MM.1S (cell line): ENCODE measurements at places on chromosomes 7 and 10.
A peak's percentile ranks its signal among the peaks of the same experiment; 100 is the strongest.

GRCh38 chr7:2796358-2797352, 47.5 kb downstream of the GNA12 start:
- no peak for DNase-seq

DNA sequence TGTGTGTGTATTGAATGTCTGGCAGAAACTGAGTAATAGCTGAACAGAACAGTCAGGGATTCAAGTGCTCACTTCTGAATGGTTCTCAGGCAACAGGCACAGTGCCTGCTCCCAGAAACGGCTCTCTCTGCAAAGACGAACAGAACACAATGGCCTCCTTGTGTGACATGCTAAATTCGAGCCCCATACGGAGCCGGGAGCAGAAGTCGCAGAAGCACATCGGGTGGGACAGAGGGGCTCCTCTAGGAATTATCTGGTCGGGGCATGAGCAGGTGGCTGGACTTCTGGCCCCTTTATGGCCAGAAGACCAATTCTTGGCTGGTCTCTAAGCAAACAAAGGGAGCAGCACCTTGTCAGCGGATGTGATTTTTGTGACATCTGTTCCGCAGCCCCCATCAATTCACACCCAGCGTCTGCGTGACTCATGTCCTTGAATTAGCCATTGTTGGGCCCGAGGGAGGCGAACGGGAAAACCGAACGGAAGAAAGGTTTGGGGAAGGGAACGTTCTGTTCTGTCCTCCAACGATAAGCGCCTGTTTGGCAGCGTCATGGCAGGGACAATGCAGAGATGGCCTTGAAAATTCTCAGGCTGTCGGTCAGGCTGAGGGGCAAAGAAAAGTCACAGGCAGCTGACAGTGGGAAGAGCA, 47.3 kb upstream of the NPTX2 start:
- DNase-seq: no peak

- no peak for DNase-seq
Observed at GRCh38 chr7:143391462-143392404, 10.6 kb downstream of the ZYX start.

- DNase-seq: no peak
Observed at GRCh38 chr10:101446947-101447346, 93.0 kb downstream of the BTRC start.

DNA sequence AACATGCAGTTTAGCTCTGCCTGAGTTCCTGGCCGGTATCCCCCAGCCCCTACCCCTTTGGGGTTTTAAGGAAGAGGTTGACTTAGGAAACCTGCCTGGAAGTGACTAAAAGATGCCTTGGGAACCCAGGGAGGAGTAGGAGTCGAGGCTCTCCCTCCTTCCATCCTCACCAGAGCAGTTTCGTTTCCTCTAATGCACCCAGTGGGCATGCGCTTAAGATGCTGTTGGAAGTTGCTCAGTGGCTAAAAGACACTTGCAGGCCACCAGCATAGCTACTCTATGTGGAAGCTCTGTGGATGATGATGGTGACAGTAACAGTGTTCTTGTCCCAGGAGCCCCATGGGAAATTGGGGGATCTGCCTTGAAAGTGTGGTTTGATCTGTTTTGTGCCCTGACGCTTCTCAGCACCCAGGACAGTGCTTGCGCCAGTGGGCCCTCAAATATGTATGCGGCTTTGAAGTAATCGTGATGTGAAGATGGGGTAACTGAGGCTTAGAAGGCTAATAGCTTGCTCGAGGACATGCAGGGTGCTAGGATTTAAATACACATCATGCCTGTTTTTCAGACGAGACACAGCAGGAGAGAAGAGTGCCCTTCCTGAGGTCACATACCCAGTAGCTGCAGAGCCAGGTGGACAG, 32.0 kb downstream of the TBATA start:
- no peak for DNase-seq

DNA sequence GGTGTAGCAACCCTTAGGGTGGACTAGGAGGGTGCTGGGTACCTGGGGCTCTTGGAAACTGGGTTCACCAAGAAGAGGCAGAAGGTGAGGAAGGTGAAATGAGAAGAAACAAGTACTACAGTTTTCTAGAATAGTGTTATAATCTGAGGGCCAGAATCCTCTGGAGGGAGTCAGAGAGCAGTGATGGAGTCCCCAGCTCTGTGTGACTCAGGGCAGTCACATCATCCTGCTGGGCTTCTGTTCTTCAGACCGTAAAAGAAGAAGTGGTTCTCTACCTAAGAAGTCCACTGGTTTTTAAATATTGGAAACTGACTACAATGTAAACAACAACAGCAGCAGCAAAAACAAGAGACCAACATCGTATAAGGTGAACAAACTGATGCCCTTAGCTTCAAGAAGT, 197.3 kb downstream of the PRPF18 start:
- peak; percentile 23 for DNase-seq

DNA sequence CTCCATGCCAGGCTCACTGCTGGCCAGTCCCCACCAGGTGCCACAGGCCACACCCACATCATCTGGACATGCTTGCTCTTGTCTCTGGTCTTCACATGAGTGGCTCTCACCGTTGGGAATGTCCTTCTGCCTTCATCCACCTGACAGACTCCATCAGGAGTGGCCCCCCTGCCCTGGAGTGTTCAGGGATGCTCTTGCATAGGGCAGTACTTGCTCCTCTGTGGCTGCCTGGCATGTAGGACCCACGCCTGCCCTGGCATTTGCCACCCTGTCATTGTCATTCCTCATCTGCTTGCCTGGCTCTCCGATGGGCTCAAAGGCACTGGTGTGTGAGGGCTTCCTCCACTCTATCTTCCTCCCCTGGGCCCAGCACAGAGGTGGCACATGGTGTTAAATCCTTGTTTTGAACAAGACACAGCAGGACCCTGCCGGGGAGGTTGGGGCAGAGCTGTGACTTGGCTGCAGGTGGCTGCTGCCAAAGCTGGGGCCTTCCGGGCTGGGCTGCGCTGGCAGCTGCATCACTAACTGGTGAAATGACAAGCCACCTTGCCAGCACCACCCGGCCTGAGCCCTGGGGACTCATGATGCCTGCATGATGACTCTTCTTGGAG, 1.8 kb downstream of the SH2D4B start:
- no peak for DNase-seq

GRCh38 chr7:88395715-88396114, 89.0 kb upstream of the STEAP4 start:
- no peak for DNase-seq

GRCh38 chr10:4359003-4359402, 467.0 kb upstream of the AKR1E2 start:
- DNase-seq: no peak

GRCh38 chr10:121134711-121135110, 283.5 kb downstream of the WDR11 start:
- no peak for DNase-seq

DNA sequence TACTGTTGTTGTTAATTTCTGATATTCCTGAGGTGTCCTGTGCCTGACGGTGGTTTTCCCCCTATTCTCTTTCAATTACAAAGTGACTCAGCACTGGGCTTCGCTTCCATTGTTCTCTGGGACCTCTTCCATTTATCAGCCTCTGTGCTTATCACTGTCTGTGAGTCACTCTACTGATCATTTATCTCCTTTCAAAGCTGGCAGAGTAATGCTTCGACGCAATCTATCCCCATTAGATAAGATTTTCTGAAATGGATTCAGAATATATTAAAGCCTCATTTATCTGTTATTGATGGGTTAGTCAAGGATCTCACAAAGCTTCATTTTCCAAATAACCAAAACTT, 679.2 kb downstream of the SDK1 start:
- no peak for DNase-seq

DNA sequence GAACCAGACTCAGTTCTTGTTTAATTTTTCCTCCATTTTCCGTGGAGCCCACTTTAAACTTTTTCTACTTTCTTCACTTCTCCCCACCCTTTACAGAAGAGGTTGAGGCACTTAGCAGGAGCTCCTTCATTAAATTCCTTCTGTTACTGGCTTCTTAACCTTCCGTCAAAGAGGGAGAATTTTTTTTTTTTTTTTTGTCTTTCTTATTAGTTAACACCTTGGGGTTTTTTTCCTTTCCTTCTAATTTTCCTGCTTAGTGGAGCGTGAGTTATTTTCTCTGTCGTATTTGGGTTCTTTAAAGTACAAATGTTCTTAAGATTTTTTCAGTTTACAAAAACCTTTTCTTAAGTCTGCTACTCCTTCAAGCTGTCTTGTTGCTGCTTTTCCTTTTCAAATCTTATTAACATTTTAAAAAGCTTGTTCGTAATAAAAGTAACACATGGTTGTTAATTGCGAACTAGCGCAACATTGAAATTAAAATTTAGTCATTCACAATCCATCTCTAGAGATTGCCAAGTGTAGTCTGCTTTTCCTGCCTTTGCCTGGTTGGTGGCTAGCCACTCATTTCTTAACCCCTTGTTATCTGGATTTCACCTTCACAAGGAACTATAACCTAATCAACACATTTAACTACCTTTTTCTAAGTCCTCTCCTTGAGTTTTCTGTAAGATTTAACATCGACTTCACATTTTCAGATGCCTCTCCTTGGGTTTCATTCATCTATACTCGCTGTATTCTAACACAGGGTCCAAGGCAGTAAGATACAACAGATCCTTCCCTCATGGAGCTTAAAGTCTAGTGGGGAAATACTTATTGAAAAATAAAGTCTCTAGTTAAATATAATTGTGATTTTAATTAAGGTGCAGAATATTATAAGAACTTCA, 2.0 kb downstream of the BMPR1A start:
- no peak for DNase-seq

DNA sequence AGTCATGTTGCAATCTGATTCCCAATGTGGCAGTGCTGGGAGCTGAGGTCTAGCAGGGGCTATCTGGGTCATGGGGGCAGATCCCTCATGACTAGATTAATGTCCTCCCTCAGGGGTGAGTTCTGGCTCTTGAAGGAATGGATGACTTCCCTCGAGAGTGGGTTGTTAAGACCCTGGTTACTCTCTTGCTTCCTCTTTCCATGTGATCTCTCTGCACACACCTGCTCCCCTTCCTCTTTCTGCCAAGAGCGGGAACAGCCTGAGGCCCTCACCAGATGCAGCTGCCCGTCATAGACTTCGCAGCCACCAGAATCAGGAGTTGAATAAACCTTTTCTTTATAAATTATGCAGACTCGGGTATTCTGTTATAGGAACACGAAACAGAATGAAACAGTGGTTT, 37.8 kb downstream of the SFMBT2 start:
- no peak for DNase-seq

GRCh38 chr10:60955316-60955715, 11.3 kb upstream of the RHOBTB1 start:
- DNase-seq: no peak

DNA sequence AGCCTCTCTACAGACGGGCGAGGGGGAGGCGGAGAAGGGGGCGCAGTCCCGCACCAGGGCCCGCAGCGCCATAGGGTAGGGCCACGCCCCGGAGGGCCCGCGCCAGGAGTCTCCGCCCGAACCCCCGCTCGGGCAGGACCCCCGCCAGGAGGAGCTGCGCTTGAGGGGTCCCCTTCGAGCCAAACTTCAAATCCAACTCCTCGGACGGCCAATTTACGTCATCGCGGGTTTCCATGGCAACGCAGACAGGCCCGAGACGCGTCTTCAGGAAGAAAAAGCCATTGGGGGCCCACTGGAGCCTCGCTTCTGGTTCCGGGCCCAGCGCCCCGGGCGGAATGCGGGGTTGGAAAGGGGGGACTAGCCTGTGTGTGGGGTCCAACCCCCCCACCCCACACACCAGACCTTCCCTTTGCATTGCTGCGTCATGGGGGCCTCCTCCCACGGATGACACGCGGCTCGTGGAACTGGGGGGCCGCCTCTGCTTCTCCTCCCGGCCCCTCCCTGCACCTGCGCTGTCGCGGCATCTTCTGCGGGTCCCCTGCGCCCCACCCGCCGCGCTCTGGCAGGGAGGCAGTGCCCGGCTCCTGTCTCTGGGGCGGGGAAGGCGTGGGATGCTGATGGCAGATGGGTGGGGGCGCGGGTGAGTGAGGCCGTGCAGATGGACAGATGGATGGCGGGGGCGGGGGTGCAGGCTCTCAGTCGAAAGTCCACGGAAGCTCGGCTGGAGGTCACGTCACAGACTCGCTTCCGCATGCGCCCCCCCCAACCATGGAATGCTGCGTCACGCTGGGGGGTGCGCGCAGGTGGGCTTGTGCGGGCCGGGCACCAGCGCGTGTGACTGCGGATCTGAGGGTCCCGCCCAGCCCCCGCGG, 1.2 kb downstream of the CALY start:
- no peak for DNase-seq

DNA sequence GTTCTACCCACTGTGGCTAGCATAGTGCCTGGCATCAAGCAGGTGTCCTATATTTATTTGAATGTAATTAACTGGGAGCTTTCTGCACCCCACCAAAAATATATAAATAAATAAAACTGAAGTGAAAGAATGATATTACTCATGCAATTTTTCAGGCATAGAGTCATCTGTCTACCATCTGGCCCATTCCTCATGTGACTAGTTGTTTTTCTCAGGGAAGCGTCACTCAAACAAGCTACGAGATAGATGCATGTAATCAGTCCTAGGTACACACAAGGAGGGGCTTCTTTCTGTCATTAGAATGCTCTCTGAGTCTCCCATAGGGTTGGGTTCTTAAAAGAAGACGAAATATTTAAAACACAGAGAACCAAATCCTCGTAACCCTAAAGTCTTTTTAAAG, 255.5 kb upstream of the KMT2E start:
- DNase-seq: no peak
